ENCODE measurements at places on chromosomes 12 and 14.

GRCh38 chr12:662566-663292 lies 516 bp downstream of the NINJ2 start:
- no peak for DNase-seq

- DNase-seq: no peak
Observed at GRCh38 chr14:90276646-90277367, 20.5 kb downstream of the PSMC1 start.

- DNase-seq: peak; percentile 86
Observed at GRCh38 chr12:94074980-94075629, 73.3 kb upstream of the PLXNC1 start.

GRCh38 chr12:52079576-52080402 lies at the start of gene SMIM41:
SMIM41 (plus strand) TSS chr12:52079704; CDS start chr12:52079780, 76 bp downstream.
- no peak for DNase-seq

Data from fibroblast of skin of scalp (primary cell).